ENCODE measurements at places on chromosomes 12 and 14.
A peak's percentile ranks its signal among the peaks of the same experiment; 100 is the strongest.

DNA sequence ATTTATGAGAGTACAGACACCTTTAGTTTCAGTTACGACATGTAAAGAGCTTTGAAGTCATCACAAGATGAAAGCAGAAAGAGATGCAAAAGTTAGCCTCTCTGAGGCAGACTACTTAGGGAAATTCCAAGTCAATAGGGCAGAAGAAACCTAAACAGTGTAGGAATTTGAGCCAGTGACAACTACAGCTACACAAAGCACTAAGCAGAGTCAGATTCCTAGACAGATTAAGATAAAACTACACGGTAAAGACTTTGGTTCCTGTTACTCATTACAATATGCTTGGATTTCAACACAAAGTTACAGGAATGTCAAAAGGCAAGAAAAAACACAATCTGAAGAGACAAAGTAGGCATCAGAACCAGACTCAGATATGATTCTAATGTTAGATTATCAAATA lies 1302.3 kb downstream of the FSCB start:
- no peak for DNase-seq

GRCh38 chr12:119931402-119931801 lies 54.3 kb upstream of the CIT start:
- DNase-seq, result no peak

GRCh38 chr12:89706986-89707702 lies 1.5 kb downstream of the ATP2B1 start:
- DNase-seq, result no peak

DNA sequence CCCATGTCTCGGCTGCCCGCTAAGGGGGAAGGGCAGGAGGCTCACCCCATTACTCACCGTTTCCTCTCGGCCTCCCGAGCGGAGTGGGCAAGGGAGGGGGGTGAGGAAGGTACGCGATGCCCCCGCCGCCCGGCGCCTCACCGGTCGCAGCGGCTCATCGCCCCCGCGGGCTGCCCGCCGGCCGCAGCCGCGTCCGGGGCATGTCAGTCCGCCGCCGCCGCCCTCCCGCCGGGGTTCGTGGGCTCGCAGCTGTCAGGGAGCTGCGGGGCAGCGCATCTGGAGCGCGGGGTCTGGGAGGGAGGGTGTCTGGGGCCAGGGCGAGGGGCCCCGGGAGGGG lies 461 bp downstream of the SLC8A3 start:
- DNase-seq, result no peak

DNA sequence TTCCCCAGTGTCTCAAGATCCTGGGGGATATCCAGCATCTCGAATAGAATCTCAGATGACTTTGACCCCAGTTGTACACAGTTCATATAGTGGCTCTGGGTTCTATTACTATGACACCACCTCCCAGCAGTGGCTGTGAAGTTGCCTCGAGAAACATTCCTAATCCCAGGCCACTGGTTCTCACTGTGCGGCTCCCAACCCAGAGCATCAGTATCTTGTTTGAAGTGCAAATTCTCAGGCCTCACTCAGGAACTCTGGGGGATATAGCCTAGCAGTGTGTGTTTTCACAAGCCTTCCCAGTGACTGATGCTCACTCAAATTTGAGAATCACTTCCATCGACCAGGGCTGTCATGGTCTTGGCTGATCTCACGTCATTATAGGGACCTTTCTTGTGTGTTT lies 69.3 kb upstream of the IGF1 start:
- no peak for DNase-seq

GRCh38 chr14:31000629-31001338 lies 24.7 kb upstream of the AP4S1 start:
- DNase-seq, result no peak

GRCh38 chr12:14621826-14622225 lies 54.1 kb upstream of the PLBD1 start:
- no peak for DNase-seq

DNA sequence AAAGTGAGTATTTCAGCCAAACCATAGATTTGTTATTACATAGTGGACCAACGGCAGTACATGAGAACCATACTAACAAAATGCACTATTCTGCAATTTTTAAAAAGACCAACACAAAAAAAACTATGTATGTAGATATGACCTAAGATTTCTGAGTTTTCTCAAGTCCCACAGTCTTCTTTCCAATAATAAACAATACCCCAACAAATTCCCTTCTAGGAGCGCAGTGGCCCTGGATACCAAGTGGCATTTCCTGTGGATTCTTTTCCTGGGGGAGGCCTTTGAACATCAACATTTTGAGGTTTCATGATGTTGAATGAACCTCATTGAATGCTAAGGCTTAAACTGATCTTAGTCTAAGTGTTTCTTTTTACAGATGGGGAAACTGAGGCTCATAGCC lies 210.5 kb downstream of the BCAT1 start:
- DNase-seq, result no peak

DNA sequence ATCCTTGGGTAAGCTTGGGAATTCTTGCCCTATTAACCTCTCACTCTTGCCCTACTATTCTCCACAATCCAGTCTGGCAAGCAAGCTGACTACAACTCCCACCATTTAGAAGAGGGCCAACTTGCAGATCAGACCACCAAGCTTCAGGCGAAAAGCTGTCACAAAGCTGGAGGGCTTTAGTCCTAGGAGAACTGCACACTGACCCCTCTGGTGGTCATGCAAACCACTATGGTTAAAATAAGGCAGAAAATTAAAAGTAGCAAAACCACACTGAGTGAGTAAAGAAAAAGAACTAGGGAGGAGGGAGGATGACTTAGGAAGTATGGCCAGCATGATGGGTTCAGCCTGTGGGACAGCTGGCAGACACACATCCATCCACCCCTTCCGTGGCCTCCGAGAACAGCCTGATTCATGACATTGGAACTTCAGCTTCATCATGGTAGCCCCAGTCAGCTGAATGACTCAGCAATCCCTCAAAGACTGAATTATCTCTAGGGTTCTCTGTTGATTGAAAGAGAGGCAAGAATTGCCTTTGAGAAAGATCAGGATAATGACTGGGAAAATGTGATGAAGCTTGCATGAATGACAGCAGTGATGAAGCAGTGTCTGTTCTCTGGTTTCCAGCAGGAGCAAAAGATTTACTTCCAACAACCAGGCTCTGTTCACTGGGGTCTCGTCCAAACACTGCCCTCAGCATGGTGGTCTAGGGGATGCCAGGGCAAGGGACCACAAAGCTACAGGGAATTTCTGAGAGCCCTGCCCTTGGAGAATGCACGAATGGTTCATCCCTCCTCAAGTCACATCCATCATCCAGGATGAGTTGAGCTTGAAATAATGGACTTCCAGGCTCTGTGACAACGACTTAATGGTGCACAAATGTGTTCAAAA lies 24.4 kb downstream of the PITPNM2 start:
- no peak for DNase-seq

DNA sequence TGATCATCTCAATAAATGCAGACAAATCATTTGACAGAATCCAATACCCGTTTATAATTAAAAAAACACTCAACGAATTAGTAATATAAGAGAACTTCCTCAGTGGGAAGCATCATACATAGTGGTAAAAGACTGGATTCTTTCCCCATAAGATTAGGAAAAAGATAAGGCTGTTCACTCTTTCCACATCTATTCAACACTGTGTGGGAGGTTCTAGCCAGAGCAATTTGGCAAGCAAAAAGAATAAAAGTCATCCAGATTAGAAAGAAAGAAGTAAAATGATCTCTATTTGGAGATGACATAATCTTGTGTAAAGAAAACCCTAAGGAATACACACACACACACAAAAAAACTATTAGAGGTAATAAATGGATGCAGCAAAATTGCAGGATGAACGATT lies 38.4 kb downstream of the YEATS4 start:
- no peak for DNase-seq

GRCh38 chr12:27109334-27110028 lies 27.1 kb upstream of the C12orf71 start:
- DNase-seq, result no peak

DNA sequence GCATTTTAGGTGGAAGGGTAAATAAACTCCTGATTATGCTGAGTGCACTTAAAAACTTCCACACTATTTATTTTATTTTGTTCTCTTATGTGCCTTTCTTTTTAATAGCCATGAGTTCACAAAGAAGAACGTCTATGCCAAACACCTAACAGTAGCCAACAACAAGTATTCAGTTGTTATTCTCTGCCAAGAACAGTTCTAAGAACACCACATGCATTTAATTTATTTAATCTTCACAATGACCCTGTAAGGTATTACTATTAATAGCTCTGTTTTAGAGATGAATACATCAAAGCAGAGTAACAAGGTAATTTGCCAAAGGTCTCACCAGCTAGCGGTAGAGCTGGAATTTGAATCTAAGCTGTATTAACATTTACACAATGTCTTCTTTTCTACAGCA lies 240.1 kb downstream of the ALG10B start:
- DNase-seq, result no peak

GRCh38 chr12:46983959-46984841 lies 95.2 kb upstream of the PCED1B start:
- peak; percentile 12 for DNase-seq

GRCh38 chr14:67583711-67584644 lies 16.1 kb downstream of the PIGH start:
- DNase-seq, result no peak

DNA sequence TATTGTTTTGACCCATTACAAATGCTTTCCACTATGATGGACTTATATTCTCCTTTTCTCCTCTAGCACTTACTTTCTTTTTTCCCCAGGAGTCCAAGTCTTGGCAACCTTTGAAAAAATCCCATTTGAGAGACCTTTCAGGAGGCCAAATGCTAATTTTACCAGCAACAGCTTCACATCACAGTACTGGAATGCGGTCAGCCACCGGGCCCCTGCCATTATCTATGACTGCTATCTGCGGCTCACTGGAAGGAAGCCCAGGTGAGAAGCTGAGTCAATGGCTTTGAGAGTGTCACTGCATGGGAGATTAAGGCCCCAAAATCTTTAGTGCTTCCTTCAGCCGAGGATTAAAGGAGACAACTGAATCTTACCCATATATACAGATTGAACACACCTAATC lies 64.2 kb downstream of the ERGIC2 start:
- DNase-seq, result no peak

DNA sequence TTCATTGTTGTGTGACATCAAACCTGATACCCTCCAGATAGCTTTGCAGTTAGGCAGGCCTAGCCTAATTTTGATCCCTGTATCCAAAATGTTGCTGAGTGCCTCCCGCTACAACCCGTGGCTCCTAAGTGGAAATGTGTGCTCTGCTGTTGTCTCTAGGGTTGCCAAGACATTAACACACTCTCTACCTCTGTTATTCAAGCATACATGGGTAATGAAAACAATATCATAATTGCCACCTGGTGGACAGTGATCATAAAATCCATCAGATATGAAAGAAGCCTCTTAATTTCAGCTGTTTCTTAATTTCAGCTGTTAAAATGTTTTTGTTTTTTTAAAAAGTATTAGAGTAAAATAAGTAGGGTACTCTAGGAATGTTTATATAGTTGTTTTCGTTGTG lies 93.5 kb downstream of the PLEKHA5 start:
- no peak for DNase-seq

DNA sequence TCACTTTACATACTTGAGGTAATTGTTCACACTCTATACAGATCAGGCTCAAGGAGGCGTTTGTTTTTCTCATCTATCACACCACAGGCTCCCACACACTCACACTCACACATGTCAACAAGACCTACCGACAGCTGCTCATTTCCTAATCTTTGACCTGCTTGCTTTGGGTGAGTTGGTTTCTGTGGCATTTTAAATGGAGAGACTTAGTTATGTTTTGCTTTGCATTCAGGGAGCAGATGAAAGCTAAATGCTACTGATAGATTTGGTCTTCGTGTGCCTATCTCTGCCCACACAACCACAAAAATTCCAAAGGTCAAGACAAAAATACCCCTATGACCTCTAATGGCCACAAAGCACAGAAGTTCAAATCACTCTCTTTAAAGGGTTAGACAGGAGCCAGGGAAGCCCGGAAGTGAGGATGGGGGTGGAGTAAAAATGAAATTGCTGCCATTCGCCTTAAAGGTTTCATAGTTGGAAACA lies 203.5 kb upstream of the G2E3 start:
- DNase-seq, result no peak

All from activated T-cell treated with anti-CD3 and anti-CD28 coated beads for 24 hours (primary cell).